PC-9 (cell line): ENCODE measurements at places on chromosomes 16 and 17.

- DNase-seq, result no peak
These were observed 103.2 kb downstream of the TANC2 start for GRCh38 chr17:63069245-63069644.

DNA sequence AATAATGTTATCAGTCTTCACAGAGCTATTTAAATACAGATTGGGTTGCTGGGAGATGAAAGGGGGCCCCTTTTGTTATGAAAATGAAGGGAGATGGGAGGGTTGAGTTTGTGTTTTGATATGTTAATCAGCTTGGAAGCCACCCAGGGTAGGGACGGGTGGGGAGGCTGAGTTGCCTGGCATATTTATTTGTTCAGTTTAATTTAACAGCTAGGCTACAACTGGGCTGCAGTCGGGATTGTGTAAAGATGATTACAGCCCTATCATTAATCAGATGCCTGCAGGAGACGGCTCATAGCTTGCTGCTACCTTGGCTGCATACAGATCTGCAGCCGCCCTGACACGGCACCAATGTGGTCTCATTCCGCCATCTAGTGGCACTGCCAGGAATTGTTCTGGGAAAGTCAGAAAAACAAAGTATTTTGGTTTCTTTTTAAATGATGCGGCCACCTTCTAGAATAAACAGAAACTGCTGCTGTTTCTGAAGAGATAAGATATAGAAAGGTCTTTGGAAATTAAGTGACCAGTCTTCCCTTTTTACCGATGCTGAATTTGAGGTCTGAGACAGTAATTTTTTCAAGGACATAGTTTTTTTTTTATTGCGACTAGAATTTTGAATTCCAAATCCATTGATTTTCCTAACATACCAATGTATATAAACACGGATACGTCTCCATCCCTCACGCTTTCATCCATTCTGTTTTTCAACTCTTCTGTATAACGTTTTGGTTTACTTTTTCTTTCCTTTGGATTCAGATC, 458.0 kb upstream of the ASIC2 start:
- DNase-seq, result peak; percentile 56

- DNase-seq, result no peak
These were observed 105.2 kb upstream of the ZNF750 start for GRCh38 chr17:82944990-82945389.

GRCh38 chr16:56190677-56191155, 573 bp upstream of the GNAO1 start:
- DNase-seq, result no peak

DNA sequence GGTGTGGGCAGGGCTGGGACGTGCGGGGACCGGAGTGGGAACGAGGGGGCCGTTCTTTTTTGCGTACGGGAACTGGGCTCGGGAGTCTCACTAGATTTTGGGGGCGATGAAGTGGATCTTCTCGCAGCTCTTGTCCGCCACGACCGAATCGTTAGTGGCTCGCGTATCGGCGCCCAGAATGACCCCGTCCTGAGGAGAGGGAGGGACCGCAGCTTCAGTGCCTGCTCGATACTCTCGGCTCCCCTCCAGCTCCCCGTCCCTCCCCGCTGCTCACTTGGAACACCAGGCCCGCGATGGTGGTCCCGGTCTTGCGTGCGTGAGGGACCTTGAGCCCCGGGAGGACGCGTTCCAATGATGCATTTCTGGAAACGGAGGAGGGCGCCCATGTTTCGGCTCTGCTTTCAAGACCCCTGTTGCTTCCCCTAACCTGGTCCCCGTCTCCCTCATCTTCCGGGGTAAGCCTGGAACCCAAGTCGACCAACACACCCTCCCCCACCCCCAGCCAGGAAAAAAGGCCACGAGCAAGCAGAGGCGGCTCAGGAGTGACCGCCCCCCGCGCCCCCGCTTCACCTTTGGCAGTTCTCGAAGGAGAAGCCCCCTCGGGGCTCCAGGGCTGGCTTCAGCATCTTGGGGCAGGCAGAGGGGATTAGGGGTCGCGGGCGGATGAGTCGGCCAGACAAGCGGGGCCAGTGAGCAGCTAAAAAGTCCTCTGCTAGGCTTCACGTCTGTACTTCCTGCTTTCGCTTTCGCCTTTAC, at the start of gene PSMB10:
TSS of gene PSMB10 (minus strand) at position 727 of the 756 bp plus-strand sequence. CDS start at position 626, 101 bp downstream.
- DNase-seq, result no peak

DNA sequence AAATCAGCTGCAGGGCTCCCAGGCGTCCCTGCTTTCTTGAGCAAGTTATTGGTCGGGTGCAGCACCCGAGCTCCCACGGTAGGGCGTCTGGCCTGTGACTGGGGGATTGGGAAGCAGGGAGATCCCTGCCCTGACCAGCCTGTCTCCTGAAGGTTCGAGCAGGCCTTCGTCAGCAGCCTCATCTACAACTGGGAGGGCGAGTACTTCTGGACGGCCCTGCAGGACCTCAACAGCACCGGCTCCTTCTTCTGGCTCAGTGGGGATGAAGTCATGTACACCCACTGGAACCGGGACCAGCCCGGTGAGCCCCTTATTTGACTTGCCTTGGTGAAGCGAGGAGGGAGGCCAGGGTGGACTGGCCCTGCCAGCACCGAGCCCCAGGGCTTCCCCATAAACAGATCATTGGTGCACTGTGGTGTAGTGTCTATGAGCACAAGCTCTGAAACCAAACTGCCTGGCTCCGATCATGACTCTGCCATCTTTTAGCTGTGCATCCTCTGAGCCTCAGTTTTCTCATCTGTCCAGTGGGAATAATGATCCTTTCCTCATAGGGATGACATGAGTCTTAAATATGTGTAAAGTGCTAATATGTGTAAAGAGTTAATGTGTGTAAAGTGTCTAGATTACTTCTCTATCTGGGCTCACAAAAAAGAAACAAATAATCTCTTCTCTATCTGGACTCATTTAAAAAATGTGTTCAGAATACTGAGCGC, 48.9 kb downstream of the MRC2 start:
- DNase-seq, result no peak

DNA sequence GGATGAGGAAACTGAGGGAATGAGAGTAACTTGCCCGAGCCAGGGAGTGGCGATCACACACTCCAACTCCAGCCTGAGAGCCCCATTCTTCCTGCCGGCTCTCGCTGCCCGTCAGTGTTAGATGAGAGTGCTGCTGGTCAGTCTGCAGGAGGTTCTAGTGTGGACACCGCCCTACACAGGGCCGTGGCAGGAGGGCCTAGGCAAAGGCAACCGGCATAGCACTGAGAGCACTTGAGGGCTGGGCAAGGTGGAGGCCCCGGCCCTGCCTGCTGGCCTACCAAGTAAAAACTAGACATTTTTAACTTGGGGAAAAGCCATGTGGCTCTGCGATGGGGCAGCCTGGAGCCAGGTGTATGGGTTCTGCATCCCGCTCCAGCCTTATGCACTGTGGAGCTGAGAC, 354.8 kb downstream of the SEC14L1 start:
- no peak for DNase-seq
